ENCODE measurements at places on chromosomes 1 and 21.

DNA sequence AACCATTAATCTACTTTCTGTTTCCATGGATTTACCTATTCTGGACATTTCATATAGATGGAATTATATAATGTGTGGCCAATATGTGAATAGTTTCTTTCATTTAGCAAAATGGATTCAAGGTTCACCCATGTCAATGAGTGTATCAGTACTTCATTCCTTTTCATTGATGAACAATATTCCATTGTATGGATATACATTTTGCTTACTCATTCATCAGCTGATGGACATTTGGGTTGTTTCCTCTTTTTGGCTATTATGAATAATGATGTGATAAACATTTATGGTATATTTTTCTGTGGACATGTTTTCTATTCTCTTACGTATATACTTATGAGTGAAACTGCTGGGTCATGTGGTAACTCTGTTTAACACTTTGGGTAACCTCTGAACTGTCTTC lies 97.8 kb downstream of the SCMH1 start:
- DNase-seq = no peak

DNA sequence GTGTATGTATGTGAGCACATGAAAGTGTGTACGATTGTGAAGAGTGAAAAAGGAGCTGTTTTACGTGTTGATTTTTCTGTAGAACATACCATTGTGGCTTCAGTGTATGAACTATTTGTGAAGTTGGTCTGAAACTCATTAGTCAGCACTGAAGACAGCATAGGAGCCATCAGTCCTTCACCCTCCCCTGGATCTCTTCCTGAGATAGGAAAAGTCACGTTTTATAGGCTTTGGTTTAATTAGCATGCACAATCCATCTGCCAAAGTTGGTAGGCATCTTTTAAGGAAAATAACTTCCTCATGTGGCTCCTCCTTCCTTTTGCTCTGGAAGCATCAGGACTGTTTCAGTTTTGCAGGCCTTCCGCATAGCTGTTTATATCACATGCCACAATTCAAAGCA lies 1.4 kb upstream of the RABIF start:
- no peak for DNase-seq

DNA sequence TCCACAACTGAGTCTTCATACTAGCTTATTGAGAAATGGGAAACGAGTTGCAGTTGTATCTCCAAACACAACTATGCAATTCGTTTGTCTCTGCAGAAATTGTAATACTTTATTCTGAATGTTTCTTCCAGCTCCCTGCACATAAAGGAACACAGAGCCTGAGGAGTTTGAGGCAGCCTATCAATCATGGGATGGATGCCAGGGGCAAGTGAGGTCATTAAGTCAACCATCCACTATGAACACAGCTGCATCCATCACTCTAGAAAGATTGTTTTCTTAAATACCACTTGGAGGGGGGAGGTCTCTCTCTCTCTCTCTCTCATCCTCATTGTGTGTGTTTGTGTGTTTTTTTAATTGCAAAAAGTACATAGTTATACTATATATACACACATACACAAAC lies 2.9 kb upstream of the PSMB2 start:
- DNase-seq = no peak

GRCh38 chr1:244302876-244303609 lies 148.7 kb downstream of the ADSS2 start:
- DNase-seq = no peak

All from retina (tissue), 1 donor.